A549 treated with AZD2906 at 1 μM for 4 hours (cell line): ENCODE measurements at places on chromosomes 13 and 19. TPM values are rescaled to one million over a fixed set of nuclear protein-coding genes. Genes with fewer than 3 reads are reported as not detected.

The ELAVL3 gene
- total RNA-seq: 0.07 to 0.24 TPM (median 0.15 TPM) in 5 replicates

The DIS3 gene
- 15.4 to 21.1 TPM (median 17.3 TPM) in 5 replicates for total RNA-seq

The MYH14 gene
- total RNA-seq: 5.3 to 6.4 TPM (median 5.8 TPM) in 5 replicates

The PLIN3 gene
- total RNA-seq: 165 to 190 TPM (median 174 TPM) in 5 replicates

The MADCAM1 gene
- 0.15 to 0.45 TPM (median 0.30 TPM) in 5 replicates for total RNA-seq

The TRPC4 gene
- not detected in 5 replicates for total RNA-seq

The DUS3L gene
- 26.9 to 31.9 TPM (median 28.5 TPM) in 5 replicates for total RNA-seq

The IGFL3 gene
- 0.16 to 0.25 TPM (median 0.17 TPM) in 3 of 5 replicates, not detected in the others for total RNA-seq
